ENCODE measurements at places on chromosomes 5 and 9. TPM values are rescaled to one million over a fixed set of nuclear protein-coding genes. Genes with fewer than 3 reads are reported as not detected.

TAF11L11 gene
- not detected for total RNA-seq

ORM2 gene
- not detected for total RNA-seq

DNA sequence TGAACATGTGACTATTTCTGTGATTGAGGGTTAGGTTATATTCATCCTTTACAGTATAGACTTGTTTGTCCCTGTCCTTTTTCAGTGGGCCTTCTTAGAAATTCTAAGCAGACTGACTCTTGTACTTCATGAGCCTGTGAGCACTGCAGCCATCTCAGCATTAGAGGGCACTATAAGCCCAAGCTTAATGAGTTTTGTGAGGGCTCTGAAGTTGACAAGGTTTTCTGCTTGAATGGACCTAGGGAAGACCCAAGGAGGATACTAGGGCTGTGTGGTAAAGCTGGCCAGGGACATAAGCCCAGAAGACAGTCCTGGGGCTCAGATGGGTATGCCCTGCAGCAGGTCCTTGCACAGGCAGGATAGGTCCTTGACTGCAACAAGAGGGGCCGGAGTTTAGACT lies 126.5 kb downstream of the MRPS30 start:
- no peak overlapping the region for H3K27ac ChIP-seq
- H3K36me3 ChIP-seq: no peaks in the 10 kb centered on the region
- no peaks in the 10 kb centered on the region for H3K4me1 ChIP-seq
- H3K4me3 ChIP-seq: no peak overlapping the region

DNA sequence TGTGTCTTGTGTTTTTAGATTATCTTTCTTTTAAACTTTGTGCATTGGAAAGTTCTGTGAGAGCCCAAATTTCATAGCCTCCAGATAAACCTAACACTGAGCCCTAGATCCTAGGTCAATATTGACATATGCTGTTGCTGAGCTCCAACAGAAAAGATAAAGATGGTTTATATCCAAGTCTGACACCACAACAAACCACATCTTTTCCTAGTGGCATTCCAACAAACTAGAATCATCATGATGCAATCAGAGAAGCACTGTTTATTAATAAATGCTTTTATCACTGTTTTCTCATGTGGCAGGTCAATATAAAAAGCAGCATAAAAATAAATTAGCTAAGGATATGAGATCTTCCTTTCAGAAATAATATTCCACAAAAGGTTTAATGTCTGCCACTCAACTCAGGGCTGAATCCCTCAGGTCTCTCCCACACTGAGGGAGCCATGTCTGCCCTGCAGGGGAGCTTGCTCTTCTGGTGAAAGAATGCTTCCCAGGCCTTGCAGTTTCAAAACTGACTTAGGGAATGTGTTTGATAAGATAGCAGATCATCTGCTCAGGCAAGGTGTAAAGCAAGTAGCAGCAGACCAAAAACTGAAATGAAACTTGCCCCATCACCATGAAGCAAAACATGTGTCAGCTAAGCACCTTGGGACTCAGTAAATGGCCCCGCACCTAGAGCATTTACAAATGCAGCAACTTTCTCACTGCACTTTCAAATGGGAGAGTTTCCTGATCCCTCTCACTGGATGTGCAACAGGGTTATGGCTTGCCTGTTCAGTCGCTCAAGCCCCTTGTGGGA lies 493.0 kb downstream of the AGTPBP1 start:
- no peak overlapping the region for H3K4me3 ChIP-seq
- H3K4me1 ChIP-seq: no peaks in the 10 kb centered on the region
- no peaks in the 10 kb centered on the region for H3K27me3 ChIP-seq
- no peak for DNase-seq
- H3K36me3 ChIP-seq: no peaks in the 10 kb centered on the region

DNA sequence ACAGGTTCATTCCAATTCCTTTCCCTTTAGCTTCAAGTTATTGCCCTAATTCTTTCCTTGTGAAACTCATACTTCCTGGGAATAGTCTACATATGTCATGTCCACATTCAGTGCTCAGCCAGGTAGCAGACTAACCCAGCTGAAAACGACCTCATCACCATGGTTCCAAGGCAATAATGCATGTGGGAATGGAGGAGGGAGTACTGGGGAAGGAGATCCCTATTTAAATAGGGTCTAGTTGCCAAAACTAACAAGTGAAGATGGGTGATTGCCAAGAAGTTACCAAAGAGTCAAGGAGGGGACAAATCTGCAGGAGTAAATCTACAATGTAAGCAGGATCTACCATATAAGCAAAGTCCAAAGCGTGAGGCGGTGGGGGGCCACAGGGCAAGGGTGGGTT lies 47.3 kb upstream of the MCTP1 start:
- H3K36me3 ChIP-seq: no peaks in the 10 kb centered on the region
- H3K27ac ChIP-seq: no peak overlapping the region
- no peaks in the 10 kb centered on the region for H3K27me3 ChIP-seq
- DNase-seq: no peak

- H3K36me3 ChIP-seq: no peaks in the 10 kb centered on the region
- DNase-seq: no peak
Observed at GRCh38 chr9:36960575-36960955, 73.5 kb downstream of the PAX5 start.

- H3K27ac ChIP-seq: no peak overlapping the region
- no peak for DNase-seq
- no peaks in the 10 kb centered on the region for H3K4me1 ChIP-seq
- no peaks in the 10 kb centered on the region for H3K27me3 ChIP-seq
- H3K36me3 ChIP-seq: no peaks in the 10 kb centered on the region
- H3K4me3 ChIP-seq: no peak overlapping the region
Observed at GRCh38 chr5:140189977-140190871, 15.2 kb downstream of the CYSTM1 start.

GRCh38 chr9:130627051-130627450 lies 37.3 kb upstream of the PRDM12 start:
- H3K36me3 ChIP-seq: peaks cover 2% of the 10 kb centered on the region
- DNase-seq: no peak
- no peak overlapping the region for H3K27ac ChIP-seq
- no peaks in the 10 kb centered on the region for H3K27me3 ChIP-seq
- H3K4me3 ChIP-seq: no peak overlapping the region
- no peaks in the 10 kb centered on the region for H3K4me1 ChIP-seq

- no peaks in the 10 kb centered on the region for H3K4me1 ChIP-seq
- no peak overlapping the region for H3K4me3 ChIP-seq
Observed at GRCh38 chr5:16841416-16841815, 94.7 kb downstream of the MYO10 start.
